ENCODE measurements at places on chromosomes 5 and 9.

DNA sequence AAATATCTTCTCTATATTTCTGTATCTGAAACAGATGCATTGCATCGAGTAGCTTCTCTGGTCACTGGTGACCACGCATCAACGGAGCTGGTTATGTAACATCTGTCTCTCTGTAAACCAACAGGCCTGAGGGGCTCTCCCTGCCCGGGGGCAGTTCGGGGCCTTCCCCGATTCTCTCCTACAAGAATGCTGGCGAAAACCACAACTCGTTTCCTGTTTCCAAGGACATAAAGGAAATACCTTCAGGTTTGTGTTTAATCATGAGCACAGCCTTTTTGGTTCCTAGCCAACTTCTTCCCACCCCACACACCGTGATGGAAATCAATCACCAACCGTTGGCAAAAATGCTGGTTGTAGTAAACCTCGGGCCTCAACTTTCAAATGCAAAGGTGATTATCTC, 25.1 kb downstream of the GDNF start:
- no peak for DNase-seq

DNA sequence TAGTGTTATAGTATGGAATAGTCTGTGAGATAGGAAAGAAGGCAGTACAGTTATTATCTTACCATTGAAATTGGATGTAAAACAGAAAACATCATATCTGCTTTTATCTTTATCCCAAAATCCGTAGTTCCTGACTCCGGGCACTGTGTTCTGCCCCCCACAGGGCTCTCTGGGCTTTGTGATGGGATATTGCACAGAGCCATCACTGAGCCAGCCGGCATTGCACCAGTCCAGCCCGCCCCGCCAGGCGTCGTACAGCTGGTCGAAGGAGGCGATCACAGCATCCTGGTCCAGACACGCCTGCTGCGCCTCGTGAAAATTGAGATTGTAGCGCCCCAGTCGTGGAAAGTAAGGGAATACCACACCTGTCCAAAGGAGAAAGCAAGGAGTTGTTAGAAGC, 76.4 kb downstream of the HAPLN1 start:
- DNase-seq: no peak

DNA sequence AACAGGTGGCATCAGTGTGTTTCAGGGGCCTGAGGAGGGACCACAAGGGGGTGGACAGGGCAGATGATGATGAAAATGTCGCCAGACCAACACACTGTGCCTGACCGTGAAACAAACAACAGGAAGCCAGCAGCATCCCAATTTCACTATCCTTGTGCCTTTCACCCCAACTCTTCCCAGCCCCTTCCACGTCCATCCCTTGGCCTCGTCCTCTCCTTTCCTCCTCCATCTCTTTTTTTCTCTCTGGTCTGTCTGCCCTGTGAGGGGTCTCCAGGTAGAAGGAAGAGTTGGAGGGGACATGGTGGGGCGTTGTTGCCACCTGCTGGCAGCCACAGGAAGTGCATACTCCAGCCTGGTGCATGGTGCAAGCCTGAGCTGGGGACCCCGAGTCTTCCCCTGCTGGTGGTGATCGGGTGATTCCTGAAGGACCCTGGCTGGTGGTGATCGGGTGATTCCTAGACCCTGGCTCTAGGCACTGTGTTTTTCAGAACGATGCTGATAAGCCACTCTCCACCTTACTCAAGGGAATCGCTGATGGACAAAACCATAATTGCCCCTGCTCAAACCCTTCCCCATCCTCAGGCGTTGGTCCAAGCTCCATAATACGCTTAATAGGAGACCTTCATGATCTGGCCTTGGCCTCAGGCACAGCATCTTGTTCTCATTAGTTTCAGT, 21.7 kb upstream of the NSD1 start:
- peak; percentile 51 for DNase-seq

DNA sequence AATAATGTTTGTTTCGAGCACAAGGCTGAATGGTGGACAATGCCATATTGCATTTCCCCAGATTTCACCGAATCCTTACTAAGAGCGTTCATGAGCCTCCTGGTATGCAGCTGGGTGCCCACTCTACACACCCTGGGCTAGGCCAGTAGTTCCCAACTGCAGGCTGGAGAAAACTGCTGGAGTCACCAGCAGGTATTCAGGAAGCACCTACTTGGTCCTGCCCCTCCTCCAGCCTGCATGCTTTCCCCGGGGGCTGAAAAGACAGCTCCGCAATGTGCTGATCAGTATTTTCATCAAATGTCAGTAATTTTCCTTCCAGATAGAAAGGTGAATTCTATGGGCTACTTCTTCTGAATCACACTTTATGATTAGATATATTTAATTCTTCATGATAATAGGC, 34.4 kb downstream of the SRD5A1 start:
- no peak for DNase-seq

DNA sequence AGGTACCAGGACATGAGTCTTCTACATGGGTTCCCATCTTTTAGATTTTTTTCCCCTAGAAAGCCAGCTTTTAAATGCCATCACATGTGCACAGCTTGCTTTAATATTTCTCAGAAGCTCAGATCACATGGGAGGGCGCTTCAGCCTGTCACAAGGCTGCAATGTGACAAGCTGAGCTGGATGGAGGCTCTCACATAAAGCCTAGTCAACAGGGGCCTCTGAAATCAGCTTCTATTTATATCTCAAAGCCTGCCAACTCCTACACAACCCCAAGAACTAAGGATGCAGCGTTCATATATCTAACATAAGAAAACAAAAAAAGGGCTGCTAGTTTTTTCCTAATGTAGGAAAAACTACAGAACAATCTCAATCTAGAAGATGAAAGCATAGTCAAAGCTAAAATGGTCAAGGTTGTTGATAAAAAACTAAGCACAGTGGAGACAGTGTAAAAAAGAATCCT, 2.3 kb downstream of the ZFAND5 start:
- DNase-seq: peak; percentile 38

- no peak for DNase-seq
These were observed 937 bp downstream of the SVEP1 start for GRCh38 chr9:110578575-110579033.

DNA sequence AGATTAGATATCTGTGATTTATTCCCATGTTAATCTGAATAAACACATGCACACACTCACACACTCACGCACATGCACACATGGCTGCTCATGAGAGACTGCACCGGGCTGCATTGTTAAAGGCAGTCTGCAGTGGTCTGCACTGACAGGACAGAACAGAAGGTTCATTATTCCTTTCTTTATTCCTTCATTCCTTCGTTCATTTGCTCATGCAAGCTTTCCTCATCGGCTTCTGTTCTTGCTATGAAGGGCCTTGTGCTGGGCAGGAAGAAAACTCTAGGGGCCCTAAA, 41.4 kb upstream of the FSTL4 start:
- DNase-seq: no peak

GRCh38 chr9:23153058-23153457, 673.0 kb downstream of the ELAVL2 start:
- no peak for DNase-seq

Data from activated CD4-positive, alpha-beta T cell treated with anti-CD3 and anti-CD28 coated beads for 4 hours (primary cell).